Substantia nigra (tissue), 51 donors: ENCODE measurements at places on chromosomes 6 and 20.

- no peak for DNase-seq
Observed at GRCh38 chr20:10687895-10688294, 14.1 kb upstream of the JAG1 start.

DNA sequence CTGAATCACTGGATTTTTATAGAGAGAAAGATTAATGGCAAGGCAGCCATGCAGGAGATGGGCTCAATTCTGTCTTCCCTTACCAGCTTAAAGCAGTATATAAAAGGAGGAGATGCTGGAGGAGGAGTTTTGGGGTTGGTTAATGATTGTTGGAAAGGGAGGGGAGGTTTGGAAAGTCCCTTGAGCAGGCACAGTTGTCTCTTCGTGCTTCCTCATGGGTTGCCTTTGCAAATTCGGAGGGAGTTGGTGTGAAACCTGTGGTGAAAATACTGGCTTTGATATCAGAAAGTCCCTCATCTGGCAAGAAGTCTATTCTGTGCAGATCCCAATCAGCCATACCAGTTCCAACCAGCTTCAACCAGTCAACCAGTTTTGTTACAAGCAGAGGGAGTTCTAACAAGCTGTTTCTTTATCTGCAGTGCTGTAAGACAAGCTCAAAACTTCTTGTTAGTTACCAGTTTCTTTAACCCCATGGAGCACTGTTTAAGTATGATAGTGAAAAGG is 107.0 kb downstream of the HIVEP1 start:
- DNase-seq, result no peak

- DNase-seq, result no peak
Observed at GRCh38 chr6:165729307-165729936, 66.4 kb upstream of the PDE10A start.

DNA sequence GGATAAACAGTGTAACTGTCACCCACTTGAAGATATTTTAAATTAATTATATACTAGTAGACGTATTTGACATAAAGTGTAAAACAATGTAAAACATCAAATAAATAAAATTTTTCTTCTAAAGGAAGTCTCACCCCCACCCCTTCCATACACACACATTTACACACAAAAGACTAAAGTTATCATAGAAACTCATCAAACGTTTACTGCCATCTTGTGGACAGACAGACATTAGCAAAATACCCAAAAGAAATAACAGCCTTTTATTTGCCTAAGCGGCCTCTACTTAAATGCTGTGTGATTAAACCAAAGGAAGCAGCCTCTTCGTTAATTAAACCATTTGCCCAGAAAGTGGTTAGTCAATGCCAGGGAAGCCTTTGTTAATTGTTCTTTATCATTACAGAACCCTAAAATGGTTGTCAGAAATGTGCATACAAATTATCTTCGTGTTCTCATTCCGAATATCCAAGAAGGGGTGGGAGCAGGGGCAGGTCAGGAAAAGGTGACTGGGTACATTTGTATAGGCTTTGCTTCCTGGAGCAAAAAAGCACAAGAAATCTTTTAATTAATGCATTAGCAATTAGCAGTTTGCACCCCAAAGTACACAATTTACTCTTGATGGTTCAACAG is 176.2 kb upstream of the SASH1 start:
- DNase-seq, result no peak

GRCh38 chr6:146814148-146814750 is 215.5 kb downstream of the ADGB start:
- no peak for DNase-seq

- DNase-seq, result no peak
Observed at GRCh38 chr6:82182756-82183155, 64.8 kb downstream of the IBTK start.

DNA sequence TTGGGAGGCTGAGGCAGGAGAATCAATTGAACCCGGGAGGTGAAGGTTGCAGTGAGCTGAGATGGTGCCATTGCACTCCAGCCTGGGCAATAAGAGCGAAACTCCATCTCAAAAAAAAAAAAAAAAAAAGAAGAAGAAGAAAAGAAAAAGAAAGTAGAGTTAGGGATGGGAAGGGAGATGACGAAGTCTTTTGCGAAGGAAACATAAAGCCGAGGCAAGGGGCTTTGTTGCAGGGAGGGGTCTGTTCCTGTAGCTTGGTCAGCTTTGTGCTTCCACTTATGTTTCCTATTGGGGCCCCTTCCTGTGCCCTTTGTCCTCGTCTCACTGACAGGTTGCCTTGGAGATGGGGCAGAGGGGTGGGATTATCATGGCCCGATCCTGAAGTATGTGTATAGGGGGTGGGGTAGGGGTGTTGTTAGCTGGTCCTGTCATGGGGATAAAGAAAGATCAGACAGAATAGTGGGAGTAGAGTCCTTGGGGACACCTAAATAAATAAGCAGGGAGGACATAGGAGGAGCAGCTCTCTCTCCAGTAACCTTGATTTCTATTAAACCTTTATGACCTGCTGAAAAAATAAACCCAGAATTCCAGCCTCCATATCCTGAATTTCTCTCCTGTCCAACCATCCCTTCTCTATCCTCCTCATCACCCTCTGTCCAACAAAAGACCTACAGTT is 1.1 kb upstream of the CLIC1 start:
- no peak for DNase-seq

DNA sequence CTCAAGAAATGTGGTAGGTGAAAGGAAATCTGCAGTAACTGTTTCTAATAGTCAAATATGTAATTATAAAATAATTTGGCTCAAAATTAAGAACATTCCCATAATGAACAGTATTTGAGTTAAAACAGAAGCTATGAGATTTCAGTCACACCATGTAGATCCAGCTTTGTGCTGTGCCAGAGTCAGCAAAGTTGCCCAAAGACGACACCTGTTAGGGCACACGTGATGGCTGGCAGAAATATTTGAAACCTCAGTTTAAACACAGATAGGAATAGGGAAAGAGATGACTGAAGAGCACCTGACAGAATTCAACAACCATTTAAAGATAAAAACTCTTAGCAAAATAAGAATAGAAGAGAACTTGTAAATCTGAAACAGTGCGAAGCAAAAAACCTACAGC is 129.3 kb downstream of the CD83 start:
- no peak for DNase-seq

DNA sequence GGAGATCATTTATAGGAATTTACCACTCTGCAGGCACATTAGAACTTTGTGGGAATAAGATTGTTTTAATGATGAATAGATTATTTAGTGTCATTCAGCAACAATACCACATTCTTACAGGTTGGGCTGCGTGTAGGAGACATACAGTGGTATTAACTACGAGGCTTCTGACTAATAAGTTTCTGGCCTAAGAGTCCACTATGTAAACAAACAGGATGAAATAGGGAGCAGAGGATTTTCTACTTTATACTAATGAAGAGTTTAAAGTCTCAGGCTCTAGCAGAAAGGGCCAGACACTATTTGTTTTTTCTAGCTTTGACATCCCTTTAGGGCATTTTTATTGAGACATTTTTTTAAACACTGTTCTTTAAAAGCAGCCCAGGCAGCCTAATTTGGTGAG is 75.6 kb downstream of the SLC24A3 start:
- no peak for DNase-seq

GRCh38 chr6:52389626-52390360 is 27.8 kb downstream of the PAQR8 start:
- DNase-seq, result no peak

GRCh38 chr20:5395932-5396727 is 79.4 kb upstream of the PROKR2 start:
- no peak for DNase-seq

DNA sequence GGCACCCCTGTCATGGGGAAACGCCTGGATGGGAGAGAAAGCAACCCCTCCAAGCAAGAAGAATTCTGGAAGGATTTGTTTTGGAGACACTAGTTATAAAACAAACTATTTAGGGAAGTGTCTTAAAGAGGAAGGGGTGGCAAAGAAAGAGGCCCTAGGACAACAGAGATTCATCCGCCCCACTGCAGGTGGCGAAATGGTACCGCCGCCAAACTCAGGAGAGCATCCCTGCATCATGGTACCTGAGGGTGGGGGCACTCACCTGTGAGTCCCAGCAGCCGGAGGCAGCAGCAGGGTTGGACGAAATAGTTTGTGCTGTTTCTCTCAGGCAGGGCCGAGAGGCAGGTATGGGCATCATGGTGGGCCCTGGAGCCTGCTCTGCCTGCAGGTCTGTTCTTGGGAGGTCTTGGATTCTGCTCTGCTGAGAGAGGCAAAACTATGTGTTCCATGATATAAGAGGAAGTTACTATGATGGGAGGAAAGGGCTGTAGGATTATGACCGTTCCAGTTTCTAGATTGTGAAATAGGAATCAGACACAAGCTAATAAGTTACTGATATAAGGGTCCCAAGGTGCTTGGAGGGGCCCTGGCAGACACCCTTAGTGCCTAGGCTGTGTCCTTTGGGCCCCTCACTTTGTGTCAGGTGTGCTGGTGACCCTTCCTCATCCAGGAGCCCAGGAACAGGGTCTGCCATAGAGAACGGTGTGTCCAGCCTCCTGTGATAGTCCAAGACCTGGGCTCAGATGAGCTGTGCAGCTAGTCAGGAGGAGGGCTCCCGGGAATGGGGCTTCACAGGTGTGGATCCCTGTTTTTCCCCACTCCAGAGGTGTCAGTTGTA is 20.4 kb downstream of the SIRPD start:
- no peak for DNase-seq

DNA sequence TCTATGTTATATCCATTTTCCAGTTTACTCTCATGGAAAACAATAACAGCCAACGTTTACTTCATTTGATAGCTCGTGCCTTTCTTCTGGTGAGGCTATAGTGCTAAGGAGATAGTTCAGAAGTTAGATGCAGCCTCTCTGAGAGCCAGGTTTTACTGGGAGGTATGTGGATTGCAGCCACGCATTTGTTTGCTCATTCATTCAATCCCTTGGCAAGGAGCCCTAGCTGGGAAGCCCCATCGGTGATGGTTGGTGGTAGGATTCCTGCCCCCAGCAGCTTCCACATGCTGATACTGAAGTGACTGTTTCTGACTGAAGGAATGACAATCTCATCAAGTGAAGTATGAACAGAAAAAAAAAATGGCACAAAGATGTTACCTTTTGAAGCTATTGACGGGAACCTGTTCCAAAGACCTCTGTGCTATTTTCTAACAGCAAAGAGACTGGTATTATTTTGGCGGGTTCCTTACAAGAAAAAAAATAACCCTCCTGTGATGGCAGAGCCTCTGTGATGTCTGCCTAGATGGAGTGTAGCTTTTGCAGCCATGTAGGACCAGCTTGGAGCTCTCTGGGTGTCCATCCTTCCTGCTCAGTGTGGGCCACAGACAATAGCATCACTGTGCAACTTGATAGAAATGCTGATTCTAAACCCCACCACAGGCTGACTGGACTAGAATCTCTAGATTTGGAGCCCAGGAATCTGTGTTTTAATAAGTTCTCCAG is 30.6 kb downstream of the SNAP25 start:
- no peak for DNase-seq

- no peak for DNase-seq
Observed at GRCh38 chr20:36818185-36818584, 44.6 kb upstream of the DSN1 start.

DNA sequence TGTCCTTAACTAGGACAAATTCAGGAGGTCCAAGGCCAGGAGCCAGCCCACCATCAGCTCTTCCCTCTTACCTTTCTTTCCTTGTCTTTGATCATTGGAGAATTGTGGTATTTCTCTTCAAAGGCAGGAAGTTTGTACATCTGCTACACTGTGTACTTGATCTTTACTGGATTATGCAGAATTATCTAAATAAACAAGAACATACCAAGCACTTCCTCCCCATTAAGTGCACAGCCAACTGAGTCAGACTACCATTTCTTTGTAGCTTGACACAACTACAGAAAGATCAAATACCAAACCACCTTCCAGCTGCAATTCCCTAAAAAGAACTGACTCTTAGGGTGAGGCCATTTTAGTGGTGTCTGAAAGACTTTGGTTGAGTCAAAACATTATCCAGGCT is 195.1 kb downstream of the HDGFL1 start:
- no peak for DNase-seq

DNA sequence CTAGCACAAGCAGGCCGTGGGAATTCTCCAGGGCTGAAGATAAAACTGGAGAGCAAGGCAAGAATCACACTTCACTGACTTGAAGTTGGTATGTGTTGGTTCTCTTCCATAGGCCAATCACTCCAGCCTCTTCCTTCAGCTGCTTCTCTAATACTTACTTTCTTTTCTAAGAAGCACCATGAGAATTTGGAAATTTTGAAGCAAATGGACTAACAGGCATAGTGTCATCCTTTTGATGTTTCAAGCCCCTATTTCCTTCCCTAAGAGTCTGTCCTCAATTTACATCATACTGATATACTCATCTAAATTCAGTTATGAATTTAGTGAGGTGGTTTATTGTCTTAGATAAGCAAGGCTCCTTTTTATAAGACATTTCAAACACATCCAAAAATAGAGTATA is 24.0 kb downstream of the SLC26A8 start:
- DNase-seq, result no peak

GRCh38 chr6:44002593-44003344 is 124.5 kb downstream of the MRPL14 start:
- DNase-seq, result no peak

DNA sequence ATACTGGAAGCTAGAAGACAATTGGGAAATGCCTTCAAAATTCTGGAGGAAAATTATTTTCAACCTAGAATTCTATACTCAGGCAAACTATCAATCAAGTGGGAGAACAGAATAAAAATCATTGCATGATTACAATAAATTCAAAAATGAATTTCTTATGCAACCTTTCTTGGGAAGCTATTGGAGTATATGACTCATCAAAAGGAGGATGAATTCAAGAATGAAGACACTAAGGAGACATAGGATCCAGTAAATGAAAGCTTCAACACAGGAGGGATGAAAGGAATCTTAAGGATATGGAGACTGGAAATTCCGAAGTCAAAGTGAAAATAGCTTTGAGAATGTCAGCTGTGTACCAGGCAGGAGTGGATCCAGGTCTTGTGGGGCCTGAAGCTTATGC is 12.6 kb upstream of the UBR2 start:
- DNase-seq, result no peak

GRCh38 chr6:131552572-131552971 is 20.5 kb upstream of the ARG1 start:
- no peak for DNase-seq

- no peak for DNase-seq
Observed at GRCh38 chr20:25632940-25633790, 9.4 kb upstream of the NANP start.

- no peak for DNase-seq
Observed at GRCh38 chr20:3238616-3239025, 369 bp downstream of the SLC4A11 start.

GRCh38 chr6:11989386-11989785 is 22.7 kb upstream of the HIVEP1 start:
- DNase-seq, result no peak

DNA sequence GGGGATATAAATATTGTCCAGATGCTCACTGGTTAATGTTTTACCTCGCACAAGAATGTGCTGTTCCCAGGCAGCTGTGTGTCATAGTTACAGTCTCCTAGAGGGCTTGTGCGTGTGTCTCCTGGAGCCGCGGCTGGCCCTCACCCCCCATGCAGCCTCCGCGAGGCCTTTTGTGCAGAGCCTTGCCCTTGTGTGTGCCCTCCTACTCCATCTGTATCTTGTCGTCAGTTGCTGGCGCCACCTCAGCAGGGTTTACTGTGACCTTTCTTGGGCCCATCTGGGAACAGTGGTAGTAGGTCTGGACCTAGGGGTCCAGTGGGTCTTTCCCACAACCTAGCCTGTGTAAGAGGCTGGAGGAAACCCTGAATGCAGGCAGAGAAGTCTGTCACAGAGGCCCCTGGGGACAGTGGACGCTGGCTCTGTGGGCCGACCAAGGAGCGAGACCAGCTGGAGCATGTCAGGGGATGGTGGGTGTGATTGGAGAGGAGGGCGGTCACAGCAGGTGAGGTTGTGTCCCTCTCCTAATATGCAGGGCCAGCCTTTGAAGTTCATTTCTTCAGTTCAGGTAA is 35.2 kb downstream of the PPP1R14C start:
- no peak for DNase-seq

GRCh38 chr20:41425180-41425884 is 58.7 kb upstream of the EMILIN3 start:
- no peak for DNase-seq
